ENCODE measurements at places on chromosomes 11 and 22.
A peak's percentile ranks its signal among the peaks of the same experiment; 100 is the strongest.

GRCh38 chr11:120471994-120472393 is 39.6 kb upstream of the GRIK4 start:
- no peak for DNase-seq

DNA sequence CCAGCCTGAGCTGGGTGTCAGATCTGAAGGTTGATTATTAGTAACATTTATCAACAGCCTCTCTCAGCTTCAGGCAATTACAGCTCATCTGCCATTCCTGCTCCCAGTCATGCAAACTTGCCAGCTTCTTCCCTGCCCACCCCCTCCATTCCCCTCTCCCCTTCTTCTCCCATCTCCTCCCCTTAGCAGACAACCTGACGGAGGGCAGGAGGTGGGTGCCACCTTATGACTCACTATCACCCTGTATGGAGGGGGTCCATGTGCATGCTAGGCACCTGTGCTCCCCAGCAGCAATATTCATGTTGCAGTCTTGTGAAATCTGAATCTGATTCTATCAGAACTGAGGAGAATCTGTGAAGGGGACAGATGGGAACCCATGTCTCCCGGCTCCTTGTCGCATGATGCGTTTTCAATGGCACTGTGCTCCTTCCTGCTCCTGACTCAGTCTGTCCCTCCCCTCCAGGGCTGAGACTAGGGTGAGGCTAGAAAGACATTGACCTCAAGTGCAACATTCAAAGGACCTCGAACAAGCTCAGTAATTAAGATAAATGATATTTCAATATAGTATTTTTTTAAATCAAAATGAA is 46.3 kb upstream of the TUB start:
- DNase-seq, result no peak

DNA sequence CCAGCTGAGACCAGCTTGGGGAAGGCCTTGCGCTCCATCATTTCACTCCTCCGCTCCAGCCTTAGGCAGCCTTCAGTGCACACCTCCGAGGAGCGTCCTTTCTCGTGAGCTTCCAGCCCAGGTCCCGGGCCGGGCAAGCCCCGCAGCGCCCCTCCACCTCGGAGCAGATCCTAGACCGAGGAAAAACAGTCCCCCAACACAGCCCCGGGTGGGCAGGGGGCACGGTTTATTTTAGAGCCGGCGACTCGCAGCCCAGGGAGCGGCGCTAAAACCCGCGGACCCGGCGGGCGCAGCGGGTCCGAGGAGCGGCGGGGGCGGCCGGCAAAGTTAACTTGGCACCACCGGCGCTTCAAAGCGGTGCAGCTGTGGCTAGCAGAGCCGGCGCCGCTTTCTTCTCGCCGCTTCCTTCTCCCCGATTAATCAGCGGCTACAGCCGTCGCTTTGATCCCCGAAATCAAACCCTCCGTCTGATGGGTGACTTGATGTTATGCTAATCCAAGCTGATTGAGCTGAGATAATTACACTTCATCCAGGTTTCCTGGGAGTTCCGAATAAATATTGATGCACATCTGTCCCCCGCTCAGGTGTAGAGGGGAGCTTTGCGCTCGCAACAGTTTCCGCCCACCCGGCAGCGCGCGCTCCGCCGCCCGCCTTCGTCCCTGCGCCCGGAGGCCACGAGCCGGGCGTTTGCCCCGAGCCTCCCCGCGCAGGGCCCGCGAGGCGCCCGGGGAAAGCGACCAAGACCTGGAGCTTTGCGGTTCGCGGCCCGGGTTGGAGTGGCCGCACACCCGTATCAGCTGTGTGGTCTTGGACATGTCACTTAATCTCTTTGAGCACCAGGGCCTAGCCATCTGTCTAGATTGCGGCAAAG is 192.7 kb downstream of the BUD13 start:
- no peak for DNase-seq

- no peak for DNase-seq
Observed at GRCh38 chr11:80432057-80432456, 991.2 kb upstream of the TENM4 start.

- no peak for DNase-seq
Observed at GRCh38 chr11:7640816-7641215, 32.5 kb downstream of the CYB5R2 start.

DNA sequence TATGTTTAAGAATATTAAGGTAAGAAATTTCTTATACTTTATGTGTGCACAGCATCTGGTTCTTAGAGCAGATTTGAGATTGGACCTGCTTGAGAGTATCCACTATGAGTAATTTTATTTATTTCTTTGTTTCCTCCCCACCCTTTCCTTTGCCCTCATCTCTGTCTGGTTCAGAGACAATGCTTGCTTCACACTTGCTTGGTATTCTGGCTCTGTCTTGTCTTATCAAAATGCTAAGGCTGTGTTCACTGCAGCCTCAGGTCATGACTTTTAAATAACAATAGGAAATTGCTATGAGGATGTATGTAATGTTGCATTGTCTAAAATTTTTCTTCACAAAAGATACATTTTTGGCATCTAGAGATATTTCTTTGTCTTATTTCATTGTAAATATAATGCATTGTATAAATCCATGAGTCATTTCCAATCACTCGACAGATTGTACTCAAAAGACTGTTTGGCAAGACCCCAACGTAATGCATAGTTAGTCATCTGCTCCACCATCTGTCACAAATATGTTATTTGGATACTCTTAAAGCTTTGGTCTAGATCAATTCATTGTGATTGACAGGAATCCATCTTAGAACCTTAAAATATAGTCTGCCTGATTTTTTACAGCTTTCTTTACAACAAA is 395.7 kb downstream of the AASDHPPT start:
- no peak for DNase-seq

- DNase-seq, result no peak
Observed at GRCh38 chr11:1199751-1200610, 22.9 kb upstream of the MUC5B start.

DNA sequence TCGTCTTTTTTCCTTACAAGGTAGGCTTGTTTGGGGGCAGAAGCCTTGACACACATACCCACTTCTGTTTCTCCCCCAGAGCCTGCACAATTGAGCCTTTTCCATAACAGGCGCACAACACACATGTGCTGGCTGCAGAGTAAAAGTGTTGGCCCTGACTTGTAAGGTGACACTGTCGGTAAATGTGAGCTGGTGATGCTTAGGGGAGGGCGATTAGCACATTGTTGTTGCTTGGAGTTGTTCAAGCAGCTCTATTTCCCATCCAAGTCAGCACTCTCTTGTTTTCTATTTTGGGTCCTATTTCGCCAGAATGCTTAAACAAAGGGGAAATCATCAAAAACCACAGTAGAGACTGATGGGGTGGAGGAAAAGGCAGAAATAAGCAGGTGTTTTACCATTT is 51.9 kb upstream of the PTPRJ start:
- DNase-seq, result no peak

- DNase-seq, result no peak
Observed at GRCh38 chr22:44249376-44250147, 63.2 kb downstream of the SHISAL1 start.

DNA sequence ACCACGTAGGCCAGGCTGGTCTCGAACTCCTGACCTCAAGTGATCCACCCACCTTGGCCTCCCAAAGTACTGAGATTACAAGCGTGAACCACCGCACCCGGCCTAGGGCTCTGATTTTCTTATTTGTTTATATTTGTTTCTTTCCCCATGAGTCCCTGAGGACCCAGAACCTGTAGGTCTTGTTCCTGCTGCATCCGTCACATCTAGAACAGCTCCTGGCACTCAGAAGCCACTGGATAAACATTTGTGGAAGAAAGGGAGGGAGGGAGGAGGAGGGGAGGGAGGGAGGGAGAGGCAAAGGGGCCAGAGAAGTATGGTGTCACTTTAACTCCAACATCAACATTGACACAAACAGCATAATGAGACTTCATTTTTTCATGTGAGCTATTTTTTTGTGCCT is 67.7 kb downstream of the CELSR1 start:
- no peak for DNase-seq

DNA sequence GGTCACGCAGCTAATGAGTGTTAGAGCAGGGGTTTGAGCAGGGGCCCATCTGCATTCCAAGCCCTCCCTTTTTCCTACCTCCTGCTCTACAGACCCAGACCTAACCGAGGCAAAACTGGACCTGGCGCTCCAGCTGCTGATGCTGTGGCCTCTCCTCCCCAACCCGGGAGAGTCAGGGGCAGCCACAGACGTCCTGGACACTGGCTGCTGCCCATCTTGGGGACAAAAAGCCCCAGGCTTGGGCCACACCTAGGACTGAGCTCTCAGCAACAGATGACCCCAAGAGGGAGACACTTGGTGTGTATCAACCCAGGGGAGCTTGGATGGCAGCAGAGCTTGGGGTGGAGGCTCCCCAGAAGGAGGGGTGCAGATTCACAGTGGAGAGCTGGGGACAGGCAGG is 172.6 kb downstream of the ST3GAL4 start:
- no peak for DNase-seq

GRCh38 chr11:117841551-117842031 is 17.0 kb upstream of the FXYD2 start:
- DNase-seq, result no peak

DNA sequence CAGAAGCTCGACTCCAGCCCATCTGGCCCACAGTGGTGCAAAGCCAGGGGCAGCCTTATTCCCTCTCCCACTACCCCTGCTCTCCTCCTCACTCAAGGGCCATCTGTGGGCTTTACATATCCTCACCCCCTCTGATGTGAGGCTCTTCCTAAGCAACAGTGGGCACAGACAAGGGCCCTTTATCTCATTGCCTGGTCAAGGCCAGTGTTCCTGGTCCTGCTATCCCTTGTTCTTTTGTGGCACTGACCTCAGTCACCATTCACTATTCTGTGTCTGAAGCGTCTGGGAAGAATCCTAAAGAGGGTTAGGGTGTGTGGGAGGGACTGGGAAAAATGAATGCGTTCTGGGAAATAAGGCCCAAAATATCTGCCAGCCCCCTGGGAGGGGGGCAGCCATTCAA is 7.3 kb downstream of the DNAL4 start:
- no peak for DNase-seq

GRCh38 chr11:128305588-128305987 is 281.8 kb downstream of the ETS1 start:
- no peak for DNase-seq

DNA sequence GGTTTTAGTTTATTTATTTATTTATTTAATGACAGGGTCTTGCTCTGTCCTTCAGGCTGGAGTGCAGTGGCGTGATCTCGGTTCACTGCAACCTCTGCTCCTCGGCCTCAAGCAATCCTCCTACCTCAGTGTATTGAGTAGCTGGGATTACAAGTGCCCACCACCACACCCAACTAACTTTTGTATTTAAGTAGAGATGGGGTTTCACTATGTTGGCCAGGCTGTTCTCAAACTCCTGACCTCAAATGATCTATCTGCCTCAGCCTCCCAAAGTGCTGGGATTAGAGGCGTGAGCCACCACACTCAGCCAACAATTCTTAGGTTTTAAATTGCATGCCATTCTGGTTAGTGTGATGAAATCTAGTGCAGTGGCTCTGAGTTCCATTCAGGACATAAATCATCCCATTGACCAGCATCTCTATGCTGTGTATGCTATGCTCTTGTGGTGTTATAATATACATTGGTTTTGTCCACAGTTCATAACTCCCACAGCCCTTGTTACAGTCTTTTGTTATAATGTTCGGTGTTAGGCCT is 28.5 kb downstream of the ZNF280B start:
- DNase-seq, result peak; percentile 59

- DNase-seq, result no peak
Observed at GRCh38 chr11:46684367-46684766, 16.1 kb downstream of the ARHGAP1 start.

GRCh38 chr11:4095509-4096230 is 1.1 kb downstream of the RRM1 start:
- DNase-seq, result peak; percentile 84

DNA sequence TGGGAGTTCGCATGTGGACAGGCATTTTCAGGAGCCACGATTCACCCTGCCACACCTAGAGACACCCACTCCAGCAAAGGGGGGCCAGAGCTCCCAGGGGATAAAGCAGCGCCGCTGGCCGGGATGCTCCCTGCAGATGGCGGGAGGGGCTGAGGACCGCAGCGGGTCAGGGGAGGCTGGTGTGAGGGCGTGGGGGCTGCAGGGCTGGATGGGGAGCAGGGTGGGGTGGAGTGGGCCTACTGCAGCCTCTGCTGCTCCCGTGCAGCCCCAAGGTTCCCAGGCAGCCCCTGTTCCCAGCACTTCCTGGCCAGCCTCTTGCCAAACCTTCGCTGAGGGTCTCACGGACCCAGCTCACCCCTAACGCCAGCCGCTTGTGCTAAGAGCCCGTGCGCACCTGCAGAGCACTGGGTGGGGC is 13.0 kb downstream of the MUC5B start:
- DNase-seq, result no peak

GRCh38 chr11:85923455-85923854 is 68.3 kb downstream of the CCDC83 start:
- DNase-seq, result no peak

DNA sequence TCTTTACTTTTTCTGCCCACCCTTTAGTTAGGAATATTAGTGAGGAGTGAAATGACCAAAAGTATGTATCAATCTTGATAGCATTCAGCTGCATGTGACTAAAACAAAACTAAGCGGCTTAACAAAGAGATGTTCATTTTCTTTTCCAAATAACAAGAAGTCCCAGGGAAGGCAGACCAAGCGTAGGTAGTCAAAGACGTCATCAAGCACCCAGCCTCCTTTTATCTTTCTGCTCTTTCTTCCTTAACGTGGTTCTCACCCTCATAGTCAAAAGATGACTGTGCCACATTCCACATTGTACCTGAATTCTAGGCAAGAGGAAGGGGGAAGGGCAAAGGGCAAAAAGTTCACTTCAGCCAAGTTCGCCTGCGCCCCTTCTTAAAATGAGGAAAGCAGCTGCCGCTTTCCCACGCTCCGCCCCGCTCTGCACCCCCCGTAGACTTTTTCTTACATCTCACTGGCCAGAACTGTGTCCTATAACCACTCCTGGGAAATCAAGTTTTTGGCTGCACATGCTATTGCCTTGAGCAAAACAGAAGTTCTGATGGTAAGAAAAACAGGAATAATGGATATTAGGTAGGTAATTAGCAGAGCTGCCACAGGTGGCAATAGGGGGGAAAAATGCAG is 14.6 kb upstream of the PGM2L1 start:
- no peak for DNase-seq

DNA sequence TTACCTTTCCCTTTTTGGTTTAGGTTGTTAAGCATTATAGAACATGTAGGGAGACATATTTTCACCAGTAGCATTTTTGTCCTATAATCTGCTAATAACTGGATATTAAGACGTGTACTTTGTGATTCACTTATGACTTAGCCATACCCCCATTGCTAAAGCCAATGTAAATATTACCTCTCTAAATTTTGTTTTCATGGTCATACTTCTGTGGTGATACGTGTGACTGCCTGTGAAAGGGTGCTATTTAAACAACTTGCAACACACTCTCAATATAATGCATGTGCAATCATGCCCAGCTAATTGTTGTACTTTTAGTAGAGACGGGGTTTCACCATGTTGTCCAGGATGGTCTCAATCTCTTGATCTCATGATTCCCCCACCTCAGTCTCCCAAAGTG is 36.2 kb upstream of the PAK1 start:
- no peak for DNase-seq

Measured in amniotic epithelial cell (primary cell).